ENCODE measurements at places on chromosomes 2 and 18. TPM values are rescaled to one million over a fixed set of nuclear protein-coding genes. Genes with fewer than 3 reads are reported as not detected.

The LHCGR gene
- total RNA-seq: not detected

The ME2 gene
- 28.8 TPM for total RNA-seq

The IGFBP2 gene
- 56.2 TPM for total RNA-seq

The GCA gene
- total RNA-seq: 2.2 TPM

DNA sequence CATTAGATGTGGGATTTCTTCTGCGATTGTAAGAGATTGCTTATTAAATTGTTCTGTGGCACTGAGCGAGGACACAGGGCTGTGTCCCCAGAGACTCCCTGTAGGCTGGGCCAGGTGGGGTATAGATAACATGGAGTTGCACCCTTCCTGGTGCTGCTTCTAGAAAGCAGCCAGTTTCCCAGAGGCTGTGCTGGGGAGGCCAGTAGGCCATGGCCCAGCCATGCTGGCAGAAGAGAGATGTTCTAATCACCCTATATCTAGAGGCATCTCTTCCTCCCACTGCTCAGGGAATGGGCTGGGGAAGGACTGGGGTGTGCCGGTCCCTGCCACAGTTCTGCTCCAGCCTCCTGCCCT lies 66.9 kb downstream of the HS1BP3 start:
- DNase-seq: no peak

DNA sequence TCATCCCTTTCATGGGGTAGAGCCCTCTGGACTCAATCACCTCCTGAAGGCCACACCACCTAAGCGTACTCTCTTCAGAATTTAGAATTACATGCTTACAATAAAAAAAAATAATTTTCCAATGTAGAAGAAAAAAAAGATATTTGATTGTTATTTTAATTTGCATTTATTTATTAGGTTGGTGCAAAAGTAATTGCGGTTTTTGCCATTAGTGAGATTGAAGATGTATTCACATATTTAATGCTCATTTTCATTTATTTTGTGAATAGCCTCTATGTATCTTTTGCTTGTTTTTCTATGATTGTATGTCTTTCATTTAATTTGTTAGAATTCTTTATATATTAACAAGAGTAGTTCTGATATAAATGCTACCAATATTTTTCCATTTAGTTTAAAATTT lies 220.5 kb downstream of the RND3 start:
- no peak for DNase-seq

GRCh38 chr18:35688757-35689156 lies 107.2 kb downstream of the GALNT1 start:
- no peak for DNase-seq

GRCh38 chr2:213079756-213080155 lies 71.7 kb downstream of the IKZF2 start:
- no peak for DNase-seq

DNA sequence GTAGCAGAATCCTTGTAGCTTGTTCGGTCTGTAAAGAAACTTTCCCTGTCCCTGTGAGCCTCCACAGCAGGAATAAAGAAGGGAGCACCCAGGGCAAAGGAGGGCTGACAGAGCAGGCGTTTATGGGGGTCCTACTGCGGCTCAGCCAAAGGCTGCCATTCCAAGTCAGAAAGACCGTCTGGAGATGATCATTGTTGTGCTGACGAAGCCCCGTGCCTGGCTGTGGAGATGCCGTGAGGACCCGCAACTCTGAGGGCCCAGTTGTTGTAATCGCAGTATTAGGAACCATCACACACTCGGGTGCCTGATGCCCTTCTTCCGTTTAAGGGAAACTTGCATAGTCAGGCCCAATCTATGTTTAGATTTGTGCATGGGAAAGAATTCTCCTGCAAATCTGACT lies 16.9 kb upstream of the VWA3B start:
- no peak for DNase-seq

- DNase-seq: no peak
These were observed 20.0 kb downstream of the RNF138 start for GRCh38 chr18:32111706-32112105.

GRCh38 chr2:18265614-18266586 lies 294.6 kb downstream of the RDH14 start:
- no peak for DNase-seq

GRCh38 chr2:188478724-188479123 lies 187.1 kb downstream of the GULP1 start:
- peak; percentile 55 for DNase-seq

DNA sequence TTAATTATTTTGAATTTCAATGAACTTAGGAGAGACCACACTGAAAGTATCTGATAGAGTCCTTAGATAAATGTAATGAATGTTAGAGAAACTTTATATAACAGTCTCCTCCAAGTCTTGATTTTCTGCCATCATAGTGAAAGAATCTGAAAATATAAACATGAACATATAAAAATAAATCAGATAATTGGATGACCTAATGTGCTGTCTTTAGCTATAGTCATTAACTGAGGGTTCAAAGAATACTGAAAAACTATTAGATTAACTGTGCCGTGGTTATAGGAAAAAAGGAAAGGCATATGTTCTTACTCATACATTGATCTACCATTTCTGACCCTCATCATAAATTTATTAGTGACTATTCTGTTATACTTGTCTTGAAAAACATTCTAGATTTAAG lies 47.0 kb upstream of the SPAG16 start:
- no peak for DNase-seq

- no peak for DNase-seq
These were observed 1.4 kb downstream of the GPR35 start for GRCh38 chr2:240626531-240627300.

- DNase-seq: peak; percentile 52
These were observed 19.4 kb downstream of the THAP4 start for GRCh38 chr2:241617431-241618154.

DNA sequence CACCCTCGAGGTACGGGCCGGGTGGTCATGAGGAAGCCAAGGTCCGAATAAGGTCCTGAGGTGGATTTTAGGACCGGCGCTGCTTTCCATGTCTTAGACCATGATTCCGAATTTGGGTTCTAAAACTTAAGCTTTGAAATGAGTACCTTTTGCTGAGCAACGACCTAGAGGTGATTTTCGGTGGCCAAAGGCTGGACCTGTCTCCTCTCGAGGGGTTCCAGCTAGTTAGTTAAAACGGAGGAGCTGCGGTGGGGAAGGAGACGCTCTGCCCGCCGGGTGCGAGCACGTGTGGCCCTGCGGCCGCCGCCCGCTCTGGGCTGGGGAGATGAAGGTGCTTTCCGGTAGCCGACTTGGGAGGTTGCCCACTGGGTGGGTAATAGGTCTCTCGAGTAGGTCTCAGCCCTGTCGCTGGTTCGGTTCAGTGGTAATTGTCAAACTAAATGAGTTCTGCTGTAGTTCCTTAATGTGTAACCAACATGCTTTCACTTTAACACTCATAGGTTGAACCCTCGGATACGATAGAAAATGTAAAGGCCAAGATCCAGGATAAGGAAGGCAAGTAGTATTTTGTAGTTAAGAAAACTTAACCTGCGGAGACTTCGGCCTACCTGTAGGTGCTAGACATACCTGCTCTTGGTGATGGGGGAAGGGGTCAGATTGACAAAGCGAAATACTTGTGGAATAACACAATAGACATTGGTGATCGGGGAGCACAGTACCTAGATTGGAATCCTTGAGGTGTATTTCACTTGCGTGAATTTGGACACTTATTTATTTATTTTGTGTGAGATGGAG lies 572 bp downstream of the RPS27A start:
- DNase-seq: peak; percentile 48

GRCh38 chr2:127620866-127621265 lies 25.1 kb upstream of the GPR17 start:
- DNase-seq: no peak

GRCh38 chr2:121504316-121504715 lies 26.4 kb upstream of the RNU4ATAC start:
- DNase-seq: no peak

GRCh38 chr2:200406379-200406778 lies 99.9 kb downstream of the SPATS2L start:
- DNase-seq: peak; percentile 80

DNA sequence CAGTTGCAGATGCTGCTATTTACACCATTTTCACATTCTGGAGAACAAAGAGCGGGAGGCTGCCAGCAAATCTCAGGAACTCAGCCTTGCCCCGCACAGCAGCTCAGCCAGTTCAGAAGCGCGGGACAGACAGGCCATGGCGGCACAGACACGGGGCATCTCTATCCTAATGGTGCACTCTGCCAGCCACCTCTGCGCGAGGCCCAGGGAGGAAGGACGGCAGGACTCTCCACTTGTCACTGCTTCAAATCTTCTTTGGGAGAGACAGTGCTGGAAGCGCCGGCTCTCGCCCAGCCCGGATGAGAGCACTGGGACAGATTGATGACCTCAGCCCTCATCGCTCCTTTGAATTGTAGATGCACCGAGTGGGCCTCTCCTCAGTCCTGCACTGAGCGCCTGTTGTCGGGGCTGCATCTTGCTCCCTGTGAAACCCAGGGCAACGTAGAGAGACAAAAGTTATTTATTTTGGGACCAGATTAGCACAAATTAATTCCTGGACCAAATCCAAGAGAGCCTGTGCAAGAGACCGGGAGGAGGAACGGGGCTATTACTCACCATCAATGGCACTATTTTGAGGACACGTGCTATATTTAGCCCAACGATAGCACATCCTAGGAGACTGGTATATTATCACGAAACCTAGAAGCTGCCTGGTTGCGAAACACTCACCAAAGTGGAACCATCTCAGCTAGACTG lies 211.4 kb upstream of the SMIM21 start:
- peak; percentile 42 for DNase-seq

DNA sequence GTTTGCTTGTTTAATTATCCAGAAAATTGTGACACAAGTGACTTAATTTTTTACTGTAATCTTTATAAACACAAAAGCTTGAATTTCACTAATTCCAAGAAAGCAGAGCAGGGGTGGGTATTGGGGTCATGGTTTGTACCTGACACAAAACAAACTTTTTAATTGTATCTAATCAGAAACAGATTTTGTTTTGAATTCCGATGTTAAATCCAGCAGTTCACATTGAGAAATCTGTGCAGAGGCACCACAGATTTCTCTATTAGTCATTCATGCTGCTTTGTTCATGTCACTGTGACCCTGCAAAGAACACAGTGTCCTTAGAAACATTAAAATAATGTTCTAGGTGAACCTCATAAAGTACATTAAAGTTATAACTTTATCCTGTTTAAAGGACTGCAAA lies 443.4 kb downstream of the NYAP2 start:
- no peak for DNase-seq

DNA sequence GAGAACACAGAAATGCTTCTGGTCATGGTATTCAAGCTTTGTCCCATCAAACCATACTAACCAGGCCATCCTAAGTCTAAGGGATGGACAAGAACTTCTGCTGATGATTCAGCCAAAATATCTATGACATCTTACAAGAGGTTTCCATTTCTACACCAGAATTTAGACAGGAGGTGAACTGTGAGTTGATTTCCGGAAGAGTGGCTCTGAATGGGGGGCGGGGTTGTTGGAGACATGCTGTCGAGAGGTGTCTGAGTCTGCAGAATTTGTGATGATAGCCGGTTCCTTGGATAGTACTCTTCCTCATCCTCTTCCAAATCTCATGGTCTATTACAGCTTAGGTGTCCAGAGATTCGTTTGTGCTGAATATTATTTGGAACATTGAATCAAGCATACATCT lies 408.7 kb upstream of the TCF4 start:
- no peak for DNase-seq

DNA sequence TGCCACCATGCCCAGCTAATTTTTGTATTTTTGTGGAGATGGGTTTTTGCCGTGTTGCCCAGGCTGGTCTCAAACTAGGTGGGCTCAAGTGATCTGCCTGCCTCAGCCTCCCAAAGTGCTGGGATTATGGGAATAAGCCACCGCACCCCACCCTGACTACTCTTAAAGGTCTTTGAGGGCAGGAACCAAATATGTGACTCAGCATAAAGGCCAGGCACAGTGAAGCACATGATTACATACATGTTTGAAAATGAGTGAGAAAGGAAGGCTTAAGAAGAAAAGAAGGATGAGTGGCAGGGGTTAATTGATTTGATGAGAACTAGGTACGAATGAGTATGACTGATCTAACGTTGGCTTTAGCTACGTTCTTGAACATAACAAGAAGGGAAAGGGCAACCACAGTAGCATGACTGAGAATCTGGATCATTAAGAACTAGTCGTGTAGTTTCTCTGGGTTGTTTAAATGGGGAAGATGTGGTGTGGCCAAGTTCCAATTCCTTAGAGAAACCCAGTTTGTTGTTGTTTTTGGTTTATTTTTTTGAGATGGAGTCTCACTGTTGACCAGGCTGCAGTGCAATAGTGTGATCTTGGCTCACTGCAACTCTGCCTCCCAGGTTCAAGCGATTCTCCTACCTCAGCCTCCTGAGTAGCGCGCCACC lies 6.8 kb downstream of the RESP18 start:
- no peak for DNase-seq

GRCh38 chr2:164697688-164698461 lies 76.6 kb upstream of the GRB14 start:
- DNase-seq: peak; percentile 21

- DNase-seq: no peak
These were observed 10.8 kb upstream of the IL18RAP start for GRCh38 chr2:102412199-102412598.

DNA sequence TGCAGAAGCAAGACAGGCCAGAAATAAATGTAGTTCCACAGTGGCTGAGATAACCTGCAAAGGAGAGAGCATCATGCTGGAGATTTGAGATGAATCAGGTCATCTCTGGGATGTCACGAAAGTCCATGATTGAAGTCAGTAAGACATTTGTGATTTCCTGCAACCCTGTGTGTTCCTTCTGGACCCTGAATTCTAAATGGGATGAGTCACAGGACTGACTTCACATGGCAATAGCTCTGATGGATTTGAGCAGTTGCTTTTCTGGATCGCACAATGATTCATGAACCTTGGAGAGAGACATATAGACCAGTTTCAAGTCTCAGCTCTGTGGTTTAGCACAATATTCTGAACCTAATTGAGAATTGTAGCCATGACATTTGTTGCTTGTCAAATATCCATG lies 102.9 kb downstream of the TSN start:
- DNase-seq: no peak

All from lung microvascular endothelial cell (primary cell).